ENCODE measurements at places on chromosomes 16 and 17. TPM values are rescaled to one million over a fixed set of nuclear protein-coding genes. Genes with fewer than 3 reads are reported as not detected.

The TMEM238L gene
- not detected for polyA plus RNA-seq

The SPATA32 gene
- polyA plus RNA-seq: not detected

The CIITA gene
- 17.8 TPM for polyA plus RNA-seq

The SOX15 gene
- polyA plus RNA-seq: 15.8 TPM

The TBC1D26 gene
- polyA plus RNA-seq: not detected

The GAS2L2 gene
- 0.02 TPM for polyA plus RNA-seq

The SLC6A4 gene
- 0.05 TPM for polyA plus RNA-seq

The ZP2 gene
- polyA plus RNA-seq: 0.37 TPM

The KIF19 gene
- not detected for polyA plus RNA-seq

The GRAP gene
- 7.2 TPM for polyA plus RNA-seq

The RGS11 gene
- 0.44 TPM for polyA plus RNA-seq

The CLEC19A gene
- not detected for polyA plus RNA-seq

The VMO1 gene
- polyA plus RNA-seq: not detected

The B3GNT9 gene
- polyA plus RNA-seq: 18.1 TPM

The MFSD6L gene
- polyA plus RNA-seq: not detected

The KRTAP9-9 gene
- polyA plus RNA-seq: not detected

The EMP2 gene
- 43.8 TPM for polyA plus RNA-seq

The C16orf74 gene
- polyA plus RNA-seq: not detected

The CD79B gene
- polyA plus RNA-seq: 2.0 TPM

The RNF222 gene
- polyA plus RNA-seq: not detected

The TBC1D3I gene
- 0.30 TPM for polyA plus RNA-seq

The SLC22A31 gene
- polyA plus RNA-seq: 2.0 TPM

The MARF1 gene
- 71.8 TPM for polyA plus RNA-seq

All from ovary (tissue), 10 donors.